Activated naive CD4-positive, alpha-beta T cell (primary cell): ENCODE measurements at places on chromosomes 11 and 22.

GRCh38 chr11:93570759-93571413, 27.7 kb upstream of the SMCO4 start:
- DNase-seq = no peak

GRCh38 chr11:46755962-46756361, 36.9 kb downstream of the F2 start:
- DNase-seq = no peak

DNA sequence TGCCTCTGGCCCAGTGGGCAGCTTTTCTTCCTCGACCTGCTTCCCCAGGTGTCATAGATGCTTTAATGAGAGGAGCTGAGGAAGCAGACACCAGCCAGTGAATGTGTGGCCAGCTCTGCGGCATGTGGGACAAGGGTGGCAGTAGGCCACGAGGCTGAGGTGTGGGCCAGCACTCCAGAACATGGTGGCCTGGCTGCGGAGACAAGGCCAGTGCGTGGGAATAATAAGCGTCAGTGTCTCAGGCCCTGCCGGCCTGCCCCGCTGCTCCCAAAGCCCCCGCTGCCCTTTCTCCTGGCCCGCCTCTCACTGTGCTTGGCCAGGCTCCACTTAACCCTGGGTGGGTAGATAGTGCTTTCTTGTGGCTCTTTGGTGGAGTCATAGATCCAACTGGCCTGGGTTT, 2.1 kb downstream of the MAPK8IP1 start:
- no peak for DNase-seq

DNA sequence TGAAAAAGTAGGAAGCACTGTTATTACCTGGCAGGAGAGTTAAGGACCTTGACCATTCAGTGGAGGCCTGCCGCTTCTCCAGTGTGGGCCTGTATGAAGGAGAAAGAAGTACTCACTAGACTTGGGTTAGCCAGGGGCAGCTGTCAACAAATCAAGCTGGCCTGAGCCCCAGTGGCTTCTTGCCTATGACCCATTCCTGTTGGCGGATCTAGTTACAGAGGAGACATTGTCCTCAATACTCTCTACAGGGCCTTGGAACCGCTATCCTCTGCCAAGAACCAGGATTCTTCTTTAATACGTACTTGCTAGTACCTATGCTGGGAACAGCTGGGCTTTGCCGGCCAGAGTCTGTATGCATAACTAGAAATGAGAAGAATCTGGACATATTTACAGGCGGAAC, 68.1 kb downstream of the ALX4 start:
- DNase-seq = no peak

- no peak for DNase-seq
Measured at GRCh38 chr22:25930083-25930482, 188.1 kb downstream of the MYO18B start.

- no peak for DNase-seq
Measured at GRCh38 chr11:39209981-39210380, 2249.5 kb downstream of the LRRC4C start.

DNA sequence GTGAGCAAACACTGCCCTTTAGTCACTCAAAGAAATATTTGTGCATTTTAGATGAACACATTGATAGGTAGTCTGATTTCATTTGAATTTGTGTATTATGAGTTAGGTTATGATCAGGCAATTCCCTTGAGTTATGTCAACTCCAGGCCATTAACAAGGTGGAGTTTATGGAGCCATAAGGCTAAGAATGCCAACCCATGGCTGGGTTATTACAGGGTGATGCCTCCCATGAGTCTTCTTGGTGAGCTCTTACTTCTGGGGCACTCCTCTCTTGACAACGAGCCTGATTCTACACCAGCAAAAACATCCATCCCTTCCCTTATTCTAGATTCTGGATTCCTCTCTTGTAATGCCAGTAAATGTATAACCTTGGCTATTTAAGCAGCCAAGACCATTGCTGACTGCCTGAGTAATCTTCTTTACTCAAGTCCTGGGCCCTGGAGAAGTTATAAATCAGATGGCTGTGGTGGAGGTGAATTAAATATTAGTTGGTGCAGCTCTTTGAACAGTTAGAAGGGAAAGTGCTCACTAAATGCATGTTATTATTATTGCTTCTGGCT, 645.7 kb upstream of the TENM4 start:
- no peak for DNase-seq

DNA sequence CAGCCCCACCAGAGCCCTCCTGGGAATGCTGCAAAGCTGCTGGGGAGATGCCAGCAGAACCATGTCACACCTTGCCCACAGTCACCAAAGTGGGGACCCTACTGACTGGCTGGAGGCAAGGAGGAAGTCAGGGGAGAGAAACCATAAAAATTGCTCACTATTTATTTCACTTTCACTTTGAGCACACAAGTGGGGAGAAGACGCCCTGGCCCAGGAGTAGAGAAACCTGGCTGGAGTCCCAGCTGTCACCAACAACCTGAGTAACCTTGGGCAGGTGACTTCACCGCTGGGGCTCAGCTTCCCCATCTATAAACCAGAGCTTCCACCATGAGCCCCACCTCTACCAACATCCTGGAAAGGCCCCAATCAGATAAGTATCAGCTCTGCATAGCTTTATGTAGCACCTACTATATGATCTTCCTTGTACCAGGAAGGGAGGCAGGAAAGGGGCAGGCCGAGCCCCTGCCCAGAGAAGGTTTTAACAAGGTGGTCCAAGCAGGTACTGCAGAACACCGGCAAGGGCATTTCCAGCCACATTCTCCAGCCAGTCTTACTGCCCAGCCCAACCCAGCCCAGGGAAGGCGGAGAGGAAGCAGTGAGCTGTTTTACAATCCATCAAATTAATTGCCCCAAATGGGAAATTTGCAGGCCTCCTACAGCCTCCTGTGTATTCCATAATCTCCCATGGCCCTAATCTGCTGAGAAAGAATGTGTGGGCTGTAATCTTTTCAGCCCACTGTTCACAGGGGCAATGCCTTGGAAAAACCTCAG, 27.6 kb downstream of the PLEKHA7 start:
- no peak for DNase-seq

DNA sequence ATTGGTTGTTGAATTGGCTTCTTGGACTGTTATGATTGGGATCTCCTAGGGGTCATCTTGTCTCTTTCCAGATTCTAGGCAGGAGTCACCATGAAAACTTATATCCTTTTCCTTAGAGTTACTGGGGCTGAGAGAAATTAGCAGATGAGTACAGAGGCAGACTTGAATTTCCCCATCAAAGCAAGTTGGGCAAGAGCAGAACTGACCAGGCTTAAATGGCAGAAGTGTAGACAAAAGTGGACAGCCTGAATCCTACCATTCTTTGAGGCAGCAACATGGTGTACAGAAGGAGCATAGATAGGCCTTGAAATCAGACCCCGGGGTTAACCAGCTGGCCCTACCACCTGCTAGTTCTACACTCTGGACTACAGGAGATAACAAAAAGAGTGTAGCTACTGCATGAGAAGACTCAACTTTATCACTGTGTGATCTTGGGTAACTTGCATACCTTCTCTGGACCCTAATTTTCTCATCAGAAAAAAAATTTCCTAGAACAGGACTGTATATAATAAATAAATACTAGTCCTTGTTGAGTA, 427.4 kb upstream of the CADM1 start:
- DNase-seq = no peak

- no peak for DNase-seq
Measured at GRCh38 chr22:38984224-38984623, 2.1 kb downstream of the APOBEC3B start.

GRCh38 chr11:9750551-9750950, 86.7 kb downstream of the SWAP70 start:
- no peak for DNase-seq

- DNase-seq = no peak
Measured at GRCh38 chr22:41485033-41485432, 16.1 kb downstream of the ACO2 start.

DNA sequence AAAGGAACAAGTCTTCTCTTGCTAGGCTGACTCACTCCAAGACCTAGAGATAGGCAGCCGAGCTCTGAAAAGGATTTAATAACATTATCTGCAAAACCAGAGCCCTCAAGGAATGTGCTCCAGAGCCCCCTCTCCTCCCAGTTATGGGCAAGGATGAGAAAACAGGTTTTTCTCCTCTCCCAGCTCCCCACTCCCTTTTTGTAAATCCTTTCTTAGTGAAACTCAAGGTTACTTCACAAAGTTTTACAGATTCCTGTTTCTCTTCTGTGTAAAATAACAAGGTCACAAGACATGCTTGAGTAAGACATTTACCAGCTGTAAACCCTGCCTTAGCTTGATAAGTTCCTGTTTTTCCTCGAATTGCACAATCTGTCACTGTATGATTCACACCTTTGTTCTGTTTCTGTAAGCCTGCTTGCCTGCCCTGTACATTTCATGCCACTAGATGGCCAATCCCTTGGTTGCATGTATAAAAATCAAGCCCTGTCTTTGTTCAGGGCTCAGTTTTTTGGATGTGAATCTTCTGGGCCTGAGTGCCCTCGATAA, 489.4 kb downstream of the KCNA4 start:
- DNase-seq = no peak

DNA sequence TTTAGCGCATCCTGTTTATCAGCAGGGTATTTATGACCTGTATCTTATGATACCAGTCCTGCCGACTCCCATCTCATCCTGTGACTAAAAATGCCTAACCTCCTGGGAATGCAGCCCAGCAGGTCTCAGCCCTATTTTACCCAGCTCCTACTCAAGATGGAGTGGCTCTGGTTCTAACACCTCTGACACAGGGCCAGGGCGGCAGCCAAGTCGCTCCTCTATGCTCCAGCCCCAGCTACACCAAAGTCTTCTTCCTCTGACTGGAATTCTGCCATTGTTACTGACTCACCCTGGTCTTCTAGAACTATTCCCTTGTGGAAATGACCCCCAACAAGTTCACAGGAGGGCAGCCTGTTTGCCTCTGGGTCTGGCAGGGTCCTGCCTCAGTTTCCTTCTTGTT, 7.9 kb upstream of the C1QTNF6 start:
- DNase-seq = no peak

DNA sequence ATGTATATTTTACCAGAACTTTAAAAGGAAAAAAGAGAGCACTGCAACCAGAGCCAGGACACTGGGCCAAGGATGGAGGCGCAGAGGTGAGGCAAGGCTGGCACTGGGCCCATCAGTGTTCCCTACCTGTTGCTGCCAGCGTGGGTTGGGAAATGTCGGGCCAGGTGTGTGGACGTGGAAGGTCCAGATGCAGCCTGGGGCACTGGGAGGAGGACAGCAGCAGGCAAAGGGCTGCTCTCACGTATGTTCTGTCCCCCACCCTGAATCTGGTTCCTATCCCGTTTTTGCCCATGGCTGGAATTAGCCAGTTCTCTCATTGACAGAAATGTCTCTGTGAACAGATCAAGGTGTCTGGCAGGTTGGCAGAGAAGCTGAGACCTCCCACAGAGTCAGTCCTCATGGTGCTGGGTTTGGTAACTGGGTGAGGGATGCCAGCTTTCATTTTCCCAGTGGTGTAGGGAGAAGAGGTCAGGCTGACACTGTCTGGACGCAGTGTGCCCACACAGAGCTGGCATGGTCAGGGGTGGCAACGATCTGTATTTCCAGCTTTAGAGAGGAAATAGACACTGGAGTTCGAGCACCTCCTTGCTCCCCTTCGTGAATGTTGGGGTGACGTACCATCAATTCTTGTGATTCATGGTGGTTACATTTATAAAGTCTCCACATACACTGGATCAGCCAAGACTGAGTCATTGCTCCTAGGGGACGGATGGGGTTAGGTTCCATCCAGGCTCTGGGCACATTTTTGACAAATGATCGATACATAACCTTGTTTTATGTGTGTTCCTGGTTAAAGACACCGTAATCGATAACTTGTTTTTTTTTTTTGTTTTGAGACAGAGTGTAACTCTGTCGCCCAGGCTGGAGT, 4.3 kb upstream of the PNPLA3 start:
- no peak for DNase-seq

GRCh38 chr11:128685402-128686020, 8.4 kb upstream of the FLI1 start:
- no peak for DNase-seq

GRCh38 chr11:47101406-47101805, 75.3 kb downstream of the ARFGAP2 start:
- DNase-seq = no peak

GRCh38 chr11:43735961-43736360, 55.4 kb downstream of the HSD17B12 start:
- DNase-seq = no peak

- DNase-seq = no peak
Measured at GRCh38 chr22:41762980-41763779, 37.3 kb upstream of the CCDC134 start.
